ENCODE measurements at places on chromosomes 16 and 17.

DNA sequence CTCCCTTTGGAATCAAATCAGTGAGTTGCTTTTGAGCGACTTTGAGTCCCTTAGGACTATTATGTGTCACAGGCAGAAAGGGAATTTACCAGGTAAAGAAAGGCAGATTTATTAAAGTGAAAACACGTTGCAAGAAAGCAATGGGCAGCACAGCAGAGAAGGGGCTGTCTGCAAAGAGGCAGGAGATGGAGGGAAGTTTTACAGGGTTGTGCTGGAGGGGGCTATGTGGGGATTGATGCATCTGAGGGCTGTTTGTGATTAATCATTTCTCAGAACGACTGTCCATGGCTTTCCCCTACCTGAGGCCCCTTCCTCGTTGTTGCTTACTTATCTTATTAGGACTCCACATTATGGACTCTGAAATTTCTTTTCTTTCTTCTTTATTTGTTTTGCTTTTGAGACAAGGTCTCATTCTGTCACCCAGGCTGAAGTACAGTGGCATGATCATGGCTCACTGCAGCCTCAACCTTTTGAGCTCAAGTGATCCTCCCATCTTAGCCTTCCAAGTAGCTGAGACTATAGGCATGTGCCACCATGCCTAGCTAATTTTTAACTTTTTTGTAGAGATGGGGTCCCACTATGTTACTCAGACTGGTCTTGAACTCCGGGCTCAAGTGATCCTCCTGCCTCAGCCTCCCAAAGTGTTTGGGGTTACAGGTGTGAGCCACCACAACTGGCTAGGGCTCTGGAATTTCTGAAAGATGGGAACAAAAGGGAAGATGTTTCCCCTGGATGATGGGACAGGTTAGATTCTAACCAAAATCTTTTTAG is 5.5 kb downstream of the WWP2 start:
- H3K4me1 ChIP-seq, result peaks cover 37% of the 10 kb centered on the region
- peaks cover 12% of the 10 kb centered on the region for H3K36me3 ChIP-seq
- H3K27me3 ChIP-seq, result no peaks in the 10 kb centered on the region

- H3K4me3 ChIP-seq, result no peak overlapping the region
- peaks cover 77% of the 10 kb centered on the region for H3K27me3 ChIP-seq
- no peaks in the 10 kb centered on the region for H3K36me3 ChIP-seq
- DNase-seq, result no peak
Measured at GRCh38 chr17:34581446-34582184, 2.2 kb downstream of the TMEM132E start.

GRCh38 chr17:37490022-37490587 is 414 bp downstream of the DUSP14 start:
- H3K27me3 ChIP-seq, result no peaks in the 10 kb centered on the region
- peak; percentile 92 for DNase-seq
- H3K4me1 ChIP-seq, result peaks cover 40% of the 10 kb centered on the region
- peak overlapping the region; percentile 89 for H3K27ac ChIP-seq
- no peaks in the 10 kb centered on the region for H3K36me3 ChIP-seq

DNA sequence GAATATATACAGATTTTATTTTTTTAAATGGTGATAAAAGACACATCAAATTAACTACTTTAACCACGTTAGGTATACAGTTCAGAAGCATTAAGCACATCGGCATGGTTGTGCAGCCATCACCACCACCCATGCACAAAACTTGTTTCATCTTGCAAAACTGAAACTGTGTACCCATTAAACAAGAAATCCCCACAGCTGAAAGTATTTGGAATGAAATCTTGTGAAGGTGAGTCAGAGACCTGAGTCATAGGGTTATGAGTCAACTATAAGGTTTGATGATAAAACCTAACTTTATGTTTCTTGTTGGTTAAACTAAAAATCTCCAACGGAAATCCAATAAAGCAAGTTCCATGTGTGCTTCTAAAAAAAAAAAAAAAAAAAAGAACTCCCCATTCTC is 561.6 kb upstream of the PSMD7 start:
- H3K4me1 ChIP-seq, result peaks cover 3% of the 10 kb centered on the region
- no peak for DNase-seq
- no peak overlapping the region for H3K27ac ChIP-seq
- H3K36me3 ChIP-seq, result no peaks in the 10 kb centered on the region
- H3K27me3 ChIP-seq, result no peaks in the 10 kb centered on the region

- peak; percentile 81 for DNase-seq
- peak within 1 kb of the TSS; percentile 58 for H3K27ac ChIP-seq
- H3K4me1 ChIP-seq, result peaks cover 13% of the 10 kb centered on the region
- peaks cover 9% of the 10 kb centered on the region for H3K36me3 ChIP-seq
- peaks cover 41% of the 10 kb centered on the region for H3K27me3 ChIP-seq
- peak within 1 kb of the TSS; percentile 90 for H3K4me3 ChIP-seq
Measured at GRCh38 chr16:69105501-69106361, at the start of gene HAS3. TSS of gene HAS3 (plus strand) at chr16:69105653. CDS start at chr16:69109396, 3,743 bp downstream.

DNA sequence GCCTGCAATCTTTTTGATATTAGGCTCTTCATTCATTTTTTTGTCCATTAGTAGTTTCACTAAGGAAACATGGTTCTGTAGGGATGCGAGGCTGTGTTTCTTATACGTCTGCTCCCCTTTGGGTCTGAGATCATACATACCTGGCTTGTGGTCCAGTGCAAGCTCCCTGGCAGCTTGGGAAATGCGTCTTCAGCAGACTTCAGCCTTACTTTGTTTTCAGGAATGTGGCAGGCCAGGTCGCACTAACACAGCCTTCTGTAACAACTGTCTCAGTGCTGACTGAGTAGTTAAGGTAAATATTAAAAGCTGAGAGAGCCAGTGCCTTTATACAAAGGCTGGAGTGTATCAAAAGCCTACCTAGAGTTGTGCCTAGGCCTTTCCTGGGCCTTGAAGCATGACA is 970.5 kb upstream of the EEF2KMT start:
- H3K36me3 ChIP-seq, result no peaks in the 10 kb centered on the region
- no peak overlapping the region for H3K4me3 ChIP-seq
- DNase-seq, result no peak
- no peaks in the 10 kb centered on the region for H3K27me3 ChIP-seq

DNA sequence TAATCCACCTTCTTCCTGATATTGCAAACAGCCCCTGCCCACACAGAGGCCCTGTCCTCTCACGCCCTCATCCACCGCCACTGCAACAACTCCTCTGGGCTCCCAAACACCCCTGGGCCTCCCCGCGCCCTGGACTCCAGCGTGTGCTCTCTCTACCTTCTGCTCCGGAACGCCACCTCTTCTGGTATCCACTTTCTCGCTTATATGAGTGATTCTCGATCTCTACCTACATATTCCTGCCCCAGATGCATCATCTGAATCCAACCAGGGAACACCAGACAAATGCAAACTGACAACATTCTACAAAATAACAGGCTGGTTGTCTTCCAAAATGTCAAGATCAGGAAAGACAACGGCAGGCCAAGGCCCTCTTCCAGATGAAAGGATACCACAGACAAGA is 19.0 kb downstream of the CAMKK1 start:
- DNase-seq, result no peak
- H3K27me3 ChIP-seq, result no peaks in the 10 kb centered on the region
- no peak overlapping the region for H3K27ac ChIP-seq
- peaks cover 15% of the 10 kb centered on the region for H3K36me3 ChIP-seq

DNA sequence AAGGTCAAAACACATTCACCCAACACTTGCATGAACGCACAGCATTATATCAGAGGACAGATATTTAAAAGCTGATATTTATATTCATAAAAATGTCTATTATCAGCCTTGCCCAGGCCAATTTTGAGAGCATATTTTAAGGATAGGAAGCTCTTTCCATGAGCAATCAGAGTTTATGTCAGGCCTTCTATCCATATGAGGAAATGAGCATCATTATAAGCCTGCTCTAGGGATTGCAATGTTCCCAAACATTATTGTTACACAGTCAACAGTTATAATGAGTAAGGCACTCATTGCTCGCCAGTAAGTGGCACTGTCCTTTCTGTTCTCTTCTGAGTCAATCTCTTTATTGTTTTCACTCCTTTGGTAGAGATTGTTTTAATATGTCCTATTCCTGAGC is 37.7 kb upstream of the DYNLRB2 start:
- DNase-seq, result no peak
- no peaks in the 10 kb centered on the region for H3K36me3 ChIP-seq
- H3K27me3 ChIP-seq, result peaks cover 4% of the 10 kb centered on the region
- no peak overlapping the region for H3K4me3 ChIP-seq
- H3K4me1 ChIP-seq, result no peaks in the 10 kb centered on the region
- no peak overlapping the region for H3K27ac ChIP-seq

DNA sequence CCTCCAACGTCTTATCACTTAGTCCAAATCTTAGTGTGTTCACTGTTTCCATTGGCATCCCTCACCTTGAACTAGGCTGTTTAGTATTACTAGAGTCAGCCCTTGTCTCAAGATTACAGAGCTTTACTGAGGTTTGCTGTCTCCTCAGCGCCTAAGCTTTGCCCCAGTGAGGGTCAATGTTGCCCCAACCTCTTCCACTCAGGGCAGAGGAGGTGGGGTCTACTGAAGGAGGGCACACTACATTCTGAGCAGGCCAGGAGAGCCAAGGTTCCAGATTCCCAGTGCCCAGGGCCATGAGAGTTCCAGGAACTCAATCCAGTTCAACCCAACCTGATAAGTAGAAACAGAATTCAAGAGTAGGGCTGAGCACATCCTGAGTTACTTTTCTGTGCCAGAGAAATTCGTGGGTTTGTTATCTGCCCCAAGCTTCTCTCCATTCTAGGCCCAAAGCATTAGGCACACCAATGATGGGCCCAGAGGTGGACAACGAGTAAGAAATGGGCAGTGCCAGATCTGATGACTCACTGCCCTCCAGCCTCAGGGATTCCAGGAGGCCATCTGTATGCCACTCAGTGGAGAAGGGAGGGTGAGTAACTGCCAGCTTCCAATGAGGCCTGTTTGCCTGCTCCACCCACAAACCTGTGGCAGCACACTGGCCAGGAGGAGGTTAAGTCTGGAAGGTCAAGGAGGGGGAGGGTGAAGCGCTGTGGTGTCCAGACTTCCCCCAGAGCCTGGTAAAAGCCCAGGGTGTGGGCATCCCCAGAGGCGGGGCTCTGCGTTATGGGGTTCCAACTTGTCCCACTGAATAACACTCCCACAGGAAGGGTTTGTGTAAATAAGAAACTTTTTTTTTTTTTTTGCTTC is 8.2 kb downstream of the TUBG2 start:
- no peak for DNase-seq
- no peak overlapping the region for H3K4me3 ChIP-seq
- peaks cover 13% of the 10 kb centered on the region for H3K4me1 ChIP-seq
- H3K36me3 ChIP-seq, result peaks cover 13% of the 10 kb centered on the region
- H3K27me3 ChIP-seq, result peaks cover 28% of the 10 kb centered on the region

DNA sequence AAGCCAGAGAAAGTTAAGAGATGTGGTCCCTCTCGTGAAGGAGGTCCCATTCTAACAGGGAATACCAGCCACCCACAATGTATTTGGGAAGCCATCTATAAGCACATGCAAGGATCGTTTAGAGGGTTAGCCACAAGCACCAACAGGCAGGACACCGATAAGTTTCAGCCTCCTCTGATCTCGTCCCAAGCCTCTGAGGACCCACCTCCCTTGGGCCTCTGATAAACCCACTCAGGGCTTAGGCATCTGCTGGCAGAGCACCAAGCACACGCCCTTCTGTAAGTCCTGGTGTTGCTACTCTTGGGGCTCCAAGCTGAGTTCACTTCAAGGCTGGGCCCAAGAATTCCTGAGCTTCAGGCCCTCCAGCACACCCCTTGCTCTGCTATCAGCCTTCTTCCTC is 5.4 kb upstream of the PNPO start:
- peaks cover 1% of the 10 kb centered on the region for H3K36me3 ChIP-seq
- H3K4me1 ChIP-seq, result peaks cover 13% of the 10 kb centered on the region
- no peak for DNase-seq
- no peak overlapping the region for H3K4me3 ChIP-seq
- no peak overlapping the region for H3K27ac ChIP-seq

GRCh38 chr17:7403043-7403726 is 712 bp downstream of the TMEM256 start:
- peak overlapping the region; percentile 96 for H3K4me3 ChIP-seq
- H3K27ac ChIP-seq, result peak overlapping the region; percentile 52
- no peaks in the 10 kb centered on the region for H3K36me3 ChIP-seq
- peak; percentile 69 for DNase-seq
- H3K4me1 ChIP-seq, result peaks cover 21% of the 10 kb centered on the region
- H3K27me3 ChIP-seq, result peaks cover 20% of the 10 kb centered on the region
